Renal cortical epithelial cell (primary cell): ENCODE measurements at places on chromosomes 2 and 18. TPM values are rescaled to one million over a fixed set of nuclear protein-coding genes. Genes with fewer than 3 reads are reported as not detected.

The ACMSD gene
- 3.3 and 21.7 TPM in 2 replicates for total RNA-seq

The RTKN gene
- 60.8 TPM in 2 replicates for total RNA-seq

The POTEJ gene
- not detected in 2 replicates for total RNA-seq

The PIEZO2 gene
- under 0.01 and 0.30 TPM in 2 replicates for total RNA-seq

The IL18RAP gene
- not detected in 2 replicates for total RNA-seq

The LOXL3 gene
- total RNA-seq, result 1.0 and 1.1 TPM in 2 replicates

The SLC40A1 gene
- 2.8 and 26.3 TPM in 2 replicates for total RNA-seq

The SH3RF3 gene
- under 0.01 and 0.40 TPM in 2 replicates for total RNA-seq

The CCDC85A gene
- total RNA-seq, result under 0.01 and 0.15 TPM in 2 replicates

The OSR1 gene
- total RNA-seq, result 0.17 and 0.80 TPM in 2 replicates

The SOX11 gene
- total RNA-seq, result under 0.01 and 0.05 TPM in 2 replicates

The NEDD4L gene
- 51.9 and 80.2 TPM in 2 replicates for total RNA-seq

The CELF4 gene
- not detected in 2 replicates for total RNA-seq

DNA sequence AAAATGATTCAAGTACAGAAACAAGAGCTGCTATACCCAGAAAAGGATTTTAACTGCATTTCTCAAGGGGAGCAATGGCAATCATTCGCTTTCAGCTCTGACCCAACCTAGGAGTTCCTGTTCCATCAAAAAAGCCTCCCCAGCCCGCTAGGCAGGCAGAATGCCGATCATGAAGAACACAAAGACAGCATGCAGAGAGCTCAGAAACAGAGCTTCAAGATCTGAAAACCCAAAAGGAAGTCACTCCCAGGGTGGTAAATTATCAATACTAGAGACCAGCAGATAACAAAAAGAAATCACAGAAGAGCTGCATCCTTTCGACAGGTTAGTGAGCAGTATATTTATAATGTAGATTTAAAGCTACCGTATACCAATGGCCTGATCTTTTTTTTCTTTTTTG is 84.8 kb upstream of the CRIM1 start:
- DNase-seq, result no peak

- DNase-seq, result peak; percentile 4
Measured at GRCh38 chr2:45643543-45644542, 7.6 kb upstream of the PRKCE start.

GRCh38 chr2:32678825-32679224 is 51.0 kb downstream of the TTC27 start:
- peak; percentile 26 for DNase-seq

- DNase-seq, result peak; percentile 96
Measured at GRCh38 chr18:7617738-7618422, 50.8 kb downstream of the PTPRM start.

- DNase-seq, result peak; percentile 34
Measured at GRCh38 chr2:177064422-177064821, 148.2 kb upstream of the HNRNPA3 start.

DNA sequence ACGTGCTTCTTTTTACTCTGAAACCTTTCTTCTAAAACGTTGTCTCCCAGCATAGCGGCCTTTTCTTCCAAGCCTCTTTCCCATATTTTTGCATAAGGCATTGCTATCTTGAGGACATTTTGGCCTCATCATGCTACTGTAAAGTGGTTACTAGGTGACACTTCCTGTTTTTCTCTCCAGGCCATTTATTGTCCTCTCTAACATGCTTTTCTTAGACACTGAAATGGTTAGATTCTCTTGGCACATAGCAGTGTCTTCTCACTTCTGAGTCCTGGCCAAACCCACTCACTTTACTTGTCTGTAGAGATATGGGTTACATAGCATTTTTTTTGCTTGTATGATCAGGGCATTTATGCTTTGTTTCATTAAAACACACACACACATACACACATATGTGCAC is 50.1 kb upstream of the KCNH7 start:
- no peak for DNase-seq

DNA sequence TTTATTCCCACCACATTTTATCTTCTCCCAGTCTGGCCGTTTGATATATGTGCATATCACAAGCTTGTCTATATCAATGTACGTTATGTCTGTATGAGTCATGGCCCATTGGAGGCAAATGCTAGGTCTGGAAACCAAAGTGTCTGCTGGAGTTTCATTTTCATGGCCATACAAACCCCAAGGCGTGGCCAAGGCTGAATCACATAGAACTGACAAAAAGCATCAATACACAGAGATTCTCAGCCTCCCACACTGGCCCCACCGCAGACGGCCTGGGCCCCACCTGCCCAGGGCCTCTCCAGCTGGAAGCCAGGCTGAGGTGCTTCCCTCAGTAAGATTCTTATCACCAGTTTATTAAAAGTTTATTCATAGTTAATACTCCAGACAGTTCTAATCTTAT is 40.5 kb upstream of the SALL3 start:
- DNase-seq, result no peak

GRCh38 chr2:215851082-215851481 is 162.3 kb downstream of the MREG start:
- peak; percentile 44 for DNase-seq

DNA sequence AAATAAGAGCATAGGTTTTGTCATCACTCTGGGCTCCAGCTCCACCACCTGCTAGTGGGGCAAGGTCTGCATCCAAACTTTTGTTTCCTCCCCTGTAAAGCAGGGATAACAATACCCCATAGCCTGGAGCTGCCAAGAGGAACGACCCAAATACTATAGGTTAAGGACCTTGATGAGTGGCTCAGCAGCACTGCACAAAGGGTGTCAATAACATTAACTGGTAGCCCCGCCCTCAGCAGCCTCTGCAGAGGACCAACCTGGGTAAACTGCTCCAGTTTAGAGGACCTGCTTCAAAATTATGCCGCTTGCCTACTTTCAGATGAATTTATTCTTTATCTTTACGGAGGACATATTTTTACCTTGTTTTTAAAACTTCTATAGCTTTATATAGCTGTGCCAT is 65.8 kb upstream of the RIOK3 start:
- DNase-seq, result no peak

- peak; percentile 84 for DNase-seq
Measured at GRCh38 chr2:201432038-201432620, 19.1 kb downstream of the TRAK2 start.

DNA sequence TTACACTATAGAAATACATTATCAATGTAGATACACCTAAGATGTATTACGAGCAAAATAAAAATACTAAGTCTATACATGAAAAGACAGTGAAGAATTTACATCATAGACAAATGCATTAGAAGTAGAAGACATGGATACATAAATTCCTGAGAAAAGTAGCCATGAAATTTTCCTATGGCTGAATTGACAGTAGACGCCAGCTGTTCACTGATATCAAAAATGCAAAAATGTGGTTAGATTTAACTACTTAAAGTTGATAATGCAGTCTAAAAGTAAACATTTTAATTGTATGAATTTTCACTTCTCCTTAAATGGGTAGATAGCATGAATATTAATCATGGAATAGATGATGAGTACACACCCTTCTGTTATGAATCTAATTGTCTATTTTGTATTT is 350.9 kb downstream of the ARHGAP15 start:
- no peak for DNase-seq

- DNase-seq, result no peak
Measured at GRCh38 chr18:9890957-9891356, 5.2 kb downstream of the TXNDC2 start.

GRCh38 chr2:11370377-11371091 is 26.1 kb upstream of the ROCK2 start:
- peak; percentile 74 for DNase-seq

GRCh38 chr2:101114815-101115214 is 36.4 kb downstream of the TBC1D8 start:
- DNase-seq, result no peak

- no peak for DNase-seq
Measured at GRCh38 chr18:70397259-70397925, 108.5 kb downstream of the SOCS6 start.

GRCh38 chr18:4016391-4017049 is 438.6 kb downstream of the DLGAP1 start:
- DNase-seq, result peak; percentile 47

DNA sequence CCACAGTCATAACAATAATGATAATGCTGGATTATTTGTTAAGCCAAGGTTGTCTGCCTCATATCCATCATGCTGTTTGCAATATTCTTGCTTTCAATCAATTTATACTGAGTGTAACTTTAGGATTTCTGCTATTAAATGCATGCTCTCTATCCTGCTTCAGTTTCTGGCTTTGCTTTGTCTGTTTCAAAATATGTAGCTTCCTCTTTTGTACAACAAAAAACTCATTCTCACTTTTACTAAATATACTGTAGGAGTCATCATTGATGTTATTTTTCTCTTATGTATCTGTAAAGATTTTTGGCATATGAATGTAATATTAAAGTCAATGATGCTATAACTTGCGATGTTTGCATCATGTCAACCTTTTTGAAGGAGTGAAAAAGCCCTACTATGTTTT is 149.3 kb downstream of the GPD2 start:
- no peak for DNase-seq

DNA sequence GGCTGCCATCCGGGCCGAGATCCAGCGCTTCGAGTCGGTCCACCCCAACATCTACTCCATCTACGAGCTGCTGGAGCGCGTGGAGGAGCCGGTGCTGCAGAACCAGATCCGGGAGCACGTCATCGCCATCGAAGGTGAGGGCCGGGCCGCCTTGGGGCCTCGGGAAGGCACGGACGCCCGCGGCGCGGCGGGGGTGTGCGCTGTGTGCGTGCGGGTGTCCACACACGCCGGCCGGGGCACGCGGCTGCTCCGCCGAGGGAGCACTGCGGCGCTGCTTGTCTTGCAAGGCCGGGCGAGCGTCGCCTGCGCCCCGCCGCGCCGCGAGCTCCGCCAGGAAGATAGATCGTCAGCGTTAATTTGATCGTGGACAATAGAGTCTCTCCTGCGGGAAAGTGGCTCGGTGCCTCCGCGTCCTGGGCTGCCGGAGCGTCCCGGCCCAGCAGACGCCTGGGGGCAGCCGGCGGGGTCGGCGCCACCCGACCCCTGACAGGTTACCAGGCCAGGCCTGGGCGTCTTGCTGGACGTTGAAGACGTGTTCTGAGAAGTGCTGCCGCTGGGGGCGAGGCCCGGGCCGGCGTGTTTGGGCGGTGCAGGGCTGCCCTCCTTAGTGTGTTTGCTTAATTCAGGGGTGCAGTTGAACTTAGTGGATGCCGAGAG is 1.0 kb downstream of the AGAP1 start:
- DNase-seq, result no peak

GRCh38 chr2:213234641-213235040 is 49.6 kb upstream of the SPAG16 start:
- no peak for DNase-seq

DNA sequence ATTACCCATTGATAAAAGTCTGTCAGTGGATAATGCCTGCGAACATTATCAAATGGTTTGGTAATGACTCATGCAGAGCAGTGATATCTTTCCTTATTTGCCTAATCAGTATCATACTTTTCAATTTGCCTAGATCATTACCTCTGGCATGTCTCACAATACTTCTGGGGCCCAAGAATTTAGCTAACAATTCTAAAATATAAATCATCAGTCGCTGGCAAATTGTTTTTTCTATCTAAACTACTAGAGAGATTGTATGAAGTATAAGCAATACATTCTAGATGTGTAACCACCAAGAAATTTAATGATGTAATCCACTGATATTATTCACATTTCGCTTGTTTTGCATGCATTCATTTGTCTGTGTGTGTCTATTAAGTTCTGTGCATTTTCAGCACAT is 191.2 kb upstream of the CDH19 start:
- DNase-seq, result peak; percentile 2

DNA sequence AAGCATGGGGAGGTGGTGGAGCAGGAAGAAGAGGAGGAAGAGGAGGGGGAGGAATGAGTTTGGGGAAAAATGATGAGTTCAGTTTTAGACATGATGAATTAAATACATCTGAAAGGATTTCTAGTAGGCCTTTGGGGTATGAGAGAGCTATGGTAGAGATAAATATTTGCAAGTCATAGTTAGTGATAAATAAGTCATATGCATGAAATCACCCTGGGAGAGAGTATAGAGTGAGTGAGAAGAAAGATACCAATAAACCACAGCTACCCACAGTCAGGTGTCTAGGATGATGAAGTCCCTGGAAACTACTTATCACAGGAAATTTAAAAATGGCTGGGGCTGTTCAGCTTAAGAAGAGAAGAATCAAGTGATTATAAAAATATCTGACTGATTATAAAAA is 240.5 kb downstream of the RDH14 start:
- DNase-seq, result no peak

- DNase-seq, result peak; percentile 34
Measured at GRCh38 chr2:239824046-239824694, 201.0 kb downstream of the NDUFA10 start.

DNA sequence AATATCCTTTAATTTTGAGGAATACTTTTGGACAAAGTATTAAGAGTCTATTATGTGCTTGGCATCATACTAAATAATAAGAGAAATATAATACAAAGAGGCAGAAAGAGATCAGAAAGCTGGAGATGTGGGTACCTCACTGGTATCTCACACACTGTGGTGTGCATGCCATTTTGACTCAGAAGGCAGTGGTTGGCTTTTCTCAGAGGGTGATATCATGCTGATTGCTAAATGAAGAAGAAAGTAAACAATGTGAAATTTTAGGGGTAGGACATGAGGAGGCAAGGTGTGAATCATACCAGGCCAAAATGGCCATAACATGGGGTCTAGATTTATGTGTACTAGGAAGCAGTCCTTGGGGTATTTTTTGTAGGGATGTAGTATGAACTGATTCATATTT is 16.6 kb upstream of the SPOPL start:
- no peak for DNase-seq

DNA sequence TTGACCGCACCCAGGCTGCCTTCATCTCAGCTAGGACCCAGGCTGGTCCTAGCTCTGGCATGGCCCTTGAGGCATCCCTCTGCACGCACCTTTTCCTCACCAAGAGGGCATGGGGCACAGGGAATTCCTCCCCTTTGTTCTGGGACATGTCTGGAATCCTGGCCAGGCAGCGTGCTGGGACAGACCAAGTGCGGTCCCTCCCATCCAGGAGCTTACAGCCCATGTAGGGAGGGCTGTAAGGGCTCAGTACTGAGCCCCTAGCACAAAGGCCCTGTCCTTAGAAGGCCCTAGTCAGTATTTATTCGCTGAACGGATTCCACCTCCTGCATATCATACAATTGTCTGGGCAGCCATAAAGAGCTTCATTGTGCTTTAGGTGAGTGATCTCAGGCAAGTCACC is 3.0 kb downstream of the TMEM37 start:
- DNase-seq, result no peak

DNA sequence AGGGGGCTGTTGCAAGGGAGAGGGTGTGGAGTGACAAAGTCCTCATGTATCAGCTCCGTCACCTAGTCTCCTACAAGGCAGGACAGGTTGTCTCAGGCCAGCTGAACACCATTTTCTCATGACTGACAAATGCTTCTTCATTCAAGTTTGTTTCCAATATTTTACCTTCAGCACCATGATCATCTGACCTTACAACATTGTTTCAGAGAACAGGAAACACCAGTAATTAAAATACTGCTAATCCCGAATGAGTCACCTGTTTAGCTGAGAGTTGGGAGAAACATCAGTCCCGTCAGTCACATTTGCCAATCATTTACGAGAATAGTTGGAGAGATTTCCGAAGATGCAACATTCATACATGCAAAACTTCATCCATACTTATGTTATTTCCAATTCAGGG is 25.7 kb upstream of the SP5 start:
- peak; percentile 88 for DNase-seq
